ENCODE measurements at places on chromosomes 7 and 10.

DNA sequence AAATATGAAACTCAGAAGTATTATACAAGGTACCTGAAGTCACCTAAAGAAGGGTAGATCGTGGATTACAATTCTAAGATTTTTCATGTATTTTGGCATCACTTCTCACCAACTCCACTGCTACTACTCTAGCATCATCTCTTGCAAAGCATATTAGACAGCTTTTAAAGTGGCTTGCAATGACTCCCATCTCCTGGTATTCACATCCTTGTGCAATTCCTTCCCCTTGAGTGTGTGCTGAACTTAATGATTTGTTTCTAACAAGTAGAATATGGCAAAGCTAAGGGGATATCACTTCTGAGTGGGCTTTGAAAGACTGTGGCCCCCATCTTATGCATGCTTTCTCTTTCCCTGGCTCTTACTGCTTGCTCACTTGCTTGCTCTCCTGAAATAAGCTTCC, 280.2 kb downstream of the SNX13 start:
- no peak for DNase-seq

GRCh38 chr10:94403380-94404213, 1.3 kb downstream of the TBC1D12 start:
- DNase-seq: peak; percentile 28

DNA sequence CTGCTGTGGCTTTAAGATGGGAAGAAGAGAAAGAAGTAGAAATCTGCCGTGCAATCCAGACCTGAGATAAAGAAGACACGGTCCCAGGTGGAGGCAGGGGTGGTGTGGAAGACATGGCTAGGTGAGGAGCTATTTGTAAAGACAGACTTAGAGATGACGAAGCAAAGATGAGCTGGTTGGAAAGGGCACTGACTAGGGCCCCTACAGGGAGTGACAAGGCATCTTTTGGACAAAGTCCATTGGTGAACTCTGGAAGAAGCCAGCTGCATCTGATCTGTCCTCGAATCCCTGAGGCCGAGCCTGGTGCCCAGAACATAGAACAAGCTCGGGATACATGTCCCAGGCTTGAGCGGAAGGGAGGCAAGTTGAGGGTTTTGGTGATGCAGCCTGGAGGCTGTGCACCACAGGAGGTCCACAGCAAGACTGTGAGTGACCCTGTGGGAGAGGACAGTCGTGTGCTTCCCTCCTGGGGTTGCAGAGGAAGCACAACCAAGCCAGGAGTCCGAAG, 191.2 kb downstream of the ADAM12 start:
- DNase-seq: no peak

- no peak for DNase-seq
Measured at GRCh38 chr10:112071596-112072133, 111.9 kb downstream of the GPAM start.

GRCh38 chr10:70845816-70846215, 30.1 kb downstream of the SGPL1 start:
- no peak for DNase-seq

- DNase-seq: no peak
Measured at GRCh38 chr10:63027531-63027930, 105.6 kb upstream of the NRBF2 start.

- no peak for DNase-seq
Measured at GRCh38 chr7:158129037-158130022, 458.3 kb downstream of the PTPRN2 start.

DNA sequence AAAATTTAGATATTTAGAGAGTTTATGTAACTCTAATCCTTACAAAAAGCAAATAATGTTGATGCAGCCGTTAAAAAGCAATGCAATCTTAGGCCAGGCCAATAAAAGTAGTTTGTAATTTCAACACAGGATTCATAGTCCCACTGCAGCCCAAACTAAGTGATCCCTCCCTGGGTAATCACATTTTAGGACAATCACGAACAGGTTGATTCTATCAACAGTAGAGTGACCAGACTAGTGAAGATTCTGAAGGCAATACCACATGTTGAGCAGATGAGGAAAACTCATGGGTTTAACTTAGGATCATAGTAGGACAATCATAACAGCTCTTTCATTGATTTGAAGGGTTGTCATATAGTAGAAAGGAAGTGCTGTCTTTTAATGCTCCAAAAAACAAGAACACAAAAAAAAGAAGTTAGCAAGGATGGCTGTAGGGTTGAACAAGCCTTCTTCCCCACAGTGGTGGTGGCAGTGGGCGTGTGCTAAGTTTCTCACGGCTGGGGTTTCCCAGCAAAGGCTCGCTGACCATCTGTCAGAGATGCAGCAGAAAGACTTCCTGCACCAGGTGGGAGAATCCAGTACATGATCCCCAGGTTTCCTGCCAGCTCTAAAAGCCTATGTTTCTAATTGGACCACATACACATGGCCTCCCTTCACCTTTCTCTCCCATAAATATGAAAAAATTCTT, 212.2 kb downstream of the CHRM2 start:
- no peak for DNase-seq

GRCh38 chr7:101882595-101883564, 65.5 kb downstream of the CUX1 start:
- no peak for DNase-seq

DNA sequence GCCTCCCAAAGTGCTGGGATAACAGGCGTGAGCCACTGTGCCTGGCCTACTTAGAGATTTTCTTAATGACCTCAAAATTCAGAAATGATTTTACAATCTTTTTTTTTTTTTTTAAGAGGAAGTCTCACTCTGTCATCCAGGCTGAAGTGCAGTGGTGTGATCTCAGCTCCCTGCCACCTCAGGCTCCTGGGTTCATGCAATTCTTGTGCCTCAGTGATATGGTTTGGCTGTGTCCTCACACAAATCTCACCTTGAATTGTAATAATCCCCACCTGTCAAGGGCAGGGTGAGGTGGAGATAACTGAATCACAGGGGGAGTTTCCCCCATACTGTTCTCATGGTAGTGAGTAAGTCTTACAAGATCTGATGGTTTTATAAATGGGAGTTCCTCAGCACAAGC, 159.9 kb downstream of the DNAJC1 start:
- peak; percentile 8 for DNase-seq

DNA sequence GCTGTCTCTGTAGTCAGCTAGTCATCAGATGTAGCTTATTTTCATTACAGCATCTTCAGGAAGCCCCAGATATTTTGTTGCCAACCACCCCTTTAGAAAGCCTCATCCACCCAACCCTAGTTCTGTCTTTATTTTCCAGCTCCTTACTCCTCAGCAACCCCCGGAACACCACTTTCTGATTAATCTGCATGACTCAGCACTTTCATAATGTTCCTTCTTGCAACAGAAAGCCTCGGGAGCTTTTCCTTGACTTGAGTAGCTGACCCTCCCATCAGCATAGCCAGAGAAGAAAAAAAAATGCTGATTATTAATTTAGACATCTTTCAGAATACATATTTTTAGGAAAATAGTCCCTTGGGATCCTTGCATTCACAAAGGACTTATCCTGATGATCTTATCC, 244.0 kb upstream of the CXCL12 start:
- DNase-seq: no peak

- DNase-seq: peak; percentile 31
Measured at GRCh38 chr7:149161241-149161848, 14.1 kb downstream of the ZNF398 start.

- DNase-seq: no peak
Measured at GRCh38 chr7:3082831-3083230, 39.2 kb upstream of the CARD11 start.

- DNase-seq: no peak
Measured at GRCh38 chr7:121873289-121874194, 581 bp downstream of the PTPRZ1 start.

DNA sequence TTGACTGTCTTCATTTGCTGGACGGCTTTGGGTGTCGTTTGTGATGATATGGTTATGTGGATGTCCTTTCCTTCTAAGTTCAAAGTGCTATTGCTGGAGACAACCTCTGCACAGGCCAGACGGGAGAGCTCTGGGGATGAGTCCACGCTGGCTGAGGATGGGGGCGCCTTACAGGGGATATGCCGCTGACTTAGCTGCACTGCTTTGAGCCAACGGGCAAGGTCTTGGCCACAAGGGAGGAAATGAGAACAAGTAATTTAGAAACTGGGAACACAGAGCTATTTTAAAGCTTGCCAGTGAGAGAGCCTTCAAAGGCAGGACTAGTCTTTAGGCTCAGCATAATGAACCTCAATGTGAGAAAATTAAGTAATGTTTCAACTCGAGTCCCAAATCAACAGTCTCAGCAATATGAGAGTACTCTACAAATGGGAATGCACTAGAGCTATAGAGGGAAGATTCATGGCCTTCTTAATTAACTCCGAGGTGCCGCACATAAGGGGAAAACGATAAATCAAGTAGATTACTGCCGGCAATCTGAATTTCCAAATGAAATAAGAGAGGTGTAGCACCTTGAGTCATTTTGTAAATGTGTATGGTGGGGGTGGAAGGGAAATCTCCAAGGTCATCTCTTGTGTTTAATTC, 209.3 kb downstream of the JAZF1 start:
- no peak for DNase-seq

DNA sequence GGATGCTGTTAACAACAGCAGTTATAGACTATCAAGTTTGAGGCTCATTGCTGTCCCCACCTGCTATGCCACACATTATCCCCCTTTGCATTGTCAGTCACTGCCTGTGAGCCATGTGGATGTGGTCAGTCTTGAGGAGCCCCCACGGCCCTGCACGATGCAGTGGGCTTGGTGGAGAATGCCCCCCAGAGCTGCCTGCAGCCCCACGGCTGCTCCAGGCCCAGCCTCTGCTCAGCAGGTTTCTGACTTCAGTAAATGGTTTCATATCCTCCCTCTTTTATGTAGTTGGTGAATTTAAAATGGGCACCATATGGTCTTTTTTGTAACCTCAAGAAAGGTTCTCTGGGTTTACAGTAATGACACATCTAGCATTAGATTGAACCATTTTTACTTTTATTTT, 164.1 kb downstream of the EBF3 start:
- no peak for DNase-seq

DNA sequence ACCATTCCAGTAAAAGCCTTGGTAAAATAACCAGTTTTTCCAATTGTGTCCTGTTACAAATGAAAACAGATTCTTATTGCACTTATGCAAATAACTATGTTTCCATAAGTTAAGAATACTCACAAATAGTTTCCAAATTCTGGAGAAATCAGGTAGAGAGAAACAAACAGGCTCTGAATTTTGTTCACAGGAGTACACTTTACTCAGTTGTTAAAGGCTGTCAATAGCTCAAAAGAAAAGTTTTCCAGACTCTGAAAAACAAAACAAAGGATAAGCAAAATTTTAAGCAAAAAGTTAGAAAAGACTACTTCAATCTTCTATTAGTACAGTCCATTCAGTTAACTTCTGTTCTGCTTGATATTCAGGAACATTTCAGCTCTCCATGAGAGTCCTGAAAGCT, 32.8 kb upstream of the ZNF365 start:
- no peak for DNase-seq

DNA sequence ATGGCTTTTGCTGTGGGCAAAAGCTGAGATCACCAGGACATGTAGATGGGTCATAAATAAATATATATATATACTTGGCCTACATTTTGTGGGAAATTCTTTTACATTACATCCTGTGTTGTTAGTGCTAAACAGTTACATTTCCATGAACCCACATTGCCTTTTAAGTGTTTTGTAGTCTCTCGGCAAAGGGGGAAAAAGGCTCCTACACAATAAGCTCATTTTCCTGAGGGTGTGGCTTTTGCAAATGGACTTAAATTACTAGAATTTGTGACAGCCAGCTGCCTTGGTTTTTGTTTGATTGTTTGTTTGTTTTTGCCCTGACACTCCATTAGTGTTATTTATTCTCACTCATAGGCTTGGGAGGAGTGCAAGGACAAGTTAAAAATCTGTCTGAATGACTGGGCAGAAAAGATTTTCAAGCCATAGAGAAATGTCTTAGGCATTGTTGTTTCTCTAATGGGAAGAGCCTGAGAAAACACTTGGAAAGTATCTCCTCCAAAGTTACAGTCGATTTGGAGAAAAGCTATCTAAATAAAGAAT, 128.8 kb downstream of the DGKB start:
- no peak for DNase-seq

- no peak for DNase-seq
Measured at GRCh38 chr10:21069278-21069677, 172.2 kb upstream of the NEBL start.

DNA sequence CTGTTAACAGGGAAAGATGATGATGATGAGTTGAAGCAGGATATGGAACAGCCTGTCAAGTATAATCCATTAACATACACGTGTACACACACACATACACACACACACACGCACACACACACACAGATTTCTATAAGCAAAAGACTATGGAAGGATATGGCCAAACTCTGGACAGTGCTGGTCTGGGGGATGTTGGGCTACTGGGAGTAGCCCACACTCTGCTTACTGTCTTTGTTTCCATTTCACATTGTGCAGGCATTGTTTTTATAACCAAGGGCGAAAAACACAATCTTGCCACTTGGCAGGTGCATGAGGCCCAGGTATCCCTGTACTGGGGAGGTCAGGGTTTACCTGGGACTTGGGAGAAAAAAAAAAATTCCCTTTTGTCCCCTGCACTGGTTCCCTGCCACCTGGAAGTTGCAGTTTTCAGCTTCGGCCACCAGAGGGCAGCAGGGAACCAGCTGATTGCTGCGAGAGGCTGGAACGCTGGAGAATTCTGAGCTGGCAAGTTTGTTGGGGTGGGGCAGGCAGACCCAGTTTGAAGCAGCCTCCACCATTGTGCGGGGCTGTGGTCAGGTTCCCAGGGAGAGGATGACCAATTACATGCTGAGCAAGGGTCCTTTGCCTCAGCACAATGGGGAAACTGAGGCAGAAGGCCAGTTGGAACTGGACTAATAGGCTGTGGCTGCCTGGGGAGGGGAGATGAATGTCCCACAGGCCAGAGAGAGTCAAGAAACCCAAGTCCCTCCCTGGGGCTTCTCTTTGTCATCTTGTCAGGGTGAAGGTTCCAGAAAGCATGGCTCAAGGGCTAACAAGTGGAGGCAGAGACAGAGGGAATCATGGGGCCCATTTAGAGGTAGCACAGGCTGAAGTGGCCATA, 27.3 kb downstream of the PPIF start:
- peak; percentile 85 for DNase-seq

GRCh38 chr10:129417870-129418269, 49.2 kb upstream of the MGMT start:
- DNase-seq: no peak

DNA sequence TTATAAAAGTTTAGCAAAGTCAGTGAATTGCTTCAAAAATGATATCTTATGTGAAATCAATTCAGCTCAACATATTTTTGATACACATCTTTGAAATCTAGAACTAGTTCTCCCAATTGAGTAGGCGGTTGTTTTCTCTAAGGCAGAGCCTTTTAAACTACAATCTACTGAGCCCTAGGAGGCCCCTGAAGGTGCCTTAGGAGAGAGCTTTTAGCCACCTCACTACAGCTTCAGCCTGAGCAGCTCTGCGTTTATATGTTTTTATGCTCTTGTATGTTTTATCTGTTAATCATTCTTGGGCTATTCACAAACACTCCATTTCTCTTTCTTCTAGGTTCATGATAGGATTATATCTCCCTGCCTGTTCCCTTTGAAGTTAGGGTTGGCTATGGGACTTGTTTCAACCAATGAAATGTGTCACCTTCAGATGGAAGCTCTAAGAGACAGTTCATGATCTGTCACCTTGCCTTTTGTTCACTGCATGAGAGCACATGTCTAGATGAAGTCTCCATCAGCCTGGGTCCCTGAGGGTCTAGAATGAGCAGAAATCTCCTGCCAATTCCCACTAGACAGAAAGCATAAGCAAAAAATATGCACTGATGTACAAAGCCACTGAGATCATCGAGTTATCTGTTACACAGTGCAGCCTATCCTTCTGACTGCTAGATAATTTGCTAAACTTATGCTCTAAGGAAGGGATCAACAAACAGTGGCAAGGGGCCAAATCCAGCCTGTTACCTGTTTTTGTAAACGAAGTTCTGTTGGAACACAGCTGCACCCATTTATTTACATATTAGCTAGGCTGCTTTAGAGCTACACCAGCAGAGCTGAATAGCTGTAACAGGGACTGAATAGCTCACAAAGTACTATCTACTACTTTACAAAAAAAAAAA, 128.5 kb upstream of the CDK1 start:
- DNase-seq: no peak

All from activated naive CD4-positive, alpha-beta T cell treated with anti-CD3 and anti-CD28 coated beads for 36 hours (primary cell).